ENCODE measurements at places on chromosomes 5 and 9.
A peak's percentile ranks its signal among the peaks of the same experiment; 100 is the strongest.

- DNase-seq = no peak
These were observed 173.2 kb downstream of the GNA14 start for GRCh38 chr9:77474936-77475335.

GRCh38 chr9:125142560-125143376 is 560 bp downstream of the SCAI start:
- no peak for DNase-seq

GRCh38 chr9:126459965-126460843 is 133.6 kb downstream of the MVB12B start:
- no peak for DNase-seq

- no peak for DNase-seq
These were observed 91.4 kb upstream of the ZNF462 start for GRCh38 chr9:106771608-106772007.

GRCh38 chr9:5364294-5365024 is 24.8 kb upstream of the RLN1 start:
- DNase-seq = peak; percentile 5

DNA sequence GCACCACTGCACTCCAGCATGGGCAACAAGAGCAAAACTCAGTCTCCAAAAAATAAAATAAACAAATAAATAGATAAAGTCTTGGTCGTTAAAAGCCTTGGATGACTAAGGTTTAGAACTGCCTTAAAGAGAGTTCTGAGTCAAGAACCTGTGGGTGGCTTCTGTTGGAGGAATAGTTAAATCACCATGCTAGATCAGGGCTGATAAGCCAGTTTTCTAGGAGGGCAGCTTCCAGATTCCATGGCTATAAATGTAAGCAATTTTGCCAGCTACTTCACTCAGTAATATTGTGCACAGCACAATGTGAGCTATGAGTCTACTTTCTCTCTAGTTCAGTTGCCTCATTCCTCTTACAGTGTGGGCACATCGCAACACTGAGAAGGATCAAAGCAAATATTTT is 242.1 kb upstream of the NUDT12 start:
- DNase-seq = no peak

DNA sequence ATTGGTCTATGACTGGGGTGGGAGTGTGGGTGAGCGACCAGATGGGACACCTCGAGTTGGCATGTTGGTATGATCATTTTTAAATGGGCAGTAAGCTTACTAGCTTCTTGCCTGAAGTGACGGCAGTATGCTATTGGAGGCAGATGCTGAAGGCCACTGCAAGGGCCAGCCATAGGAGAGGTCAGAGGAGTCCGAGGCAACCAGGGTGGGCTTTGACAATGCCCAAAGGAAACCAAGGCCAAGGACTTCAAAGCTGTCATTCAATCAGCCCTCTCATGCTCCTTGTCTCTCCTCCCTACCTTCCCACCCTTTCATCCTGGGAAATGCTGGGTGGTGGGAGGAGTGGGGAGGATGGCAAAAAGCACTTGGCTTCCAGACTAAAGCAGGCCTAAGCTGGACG is 57.1 kb upstream of the GLRX start:
- DNase-seq = no peak

- DNase-seq = no peak
These were observed 6.8 kb upstream of the SLC2A6 start for GRCh38 chr9:133485531-133486260.

- DNase-seq = no peak
These were observed 151.7 kb upstream of the HCN1 start for GRCh38 chr5:45847877-45848276.

DNA sequence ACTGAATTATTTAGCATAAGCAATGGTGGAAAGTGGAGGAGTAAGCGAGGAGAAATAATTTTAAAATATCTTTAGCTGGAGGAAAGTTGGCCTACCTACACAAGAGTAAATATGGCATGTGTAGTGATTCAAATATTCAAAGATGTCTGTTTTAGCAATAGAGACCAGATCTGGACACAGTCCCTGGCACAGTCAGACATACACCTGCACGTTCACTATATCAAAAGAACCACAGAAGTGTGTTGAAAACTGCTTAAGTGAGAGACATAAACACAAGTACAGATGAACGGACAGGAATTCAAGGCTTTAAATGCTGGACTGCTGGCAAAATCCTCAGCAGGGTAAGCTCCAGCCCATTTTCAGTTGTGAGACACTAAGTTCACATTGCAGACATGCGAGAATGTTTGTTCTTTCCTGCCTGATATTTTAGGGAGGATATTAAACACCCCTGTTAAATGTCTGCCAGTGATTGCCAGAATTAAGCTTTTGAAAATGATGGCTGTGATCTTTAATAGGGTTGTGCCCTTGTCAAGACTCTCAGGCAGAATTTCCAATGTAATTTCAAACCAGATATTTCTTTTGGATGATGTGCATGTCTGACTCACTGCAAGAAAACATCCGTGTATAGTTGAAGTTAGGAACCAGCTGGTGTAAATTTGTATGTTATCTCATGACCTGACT is 810.6 kb downstream of the TLE4 start:
- DNase-seq = peak; percentile 2

- DNase-seq = no peak
These were observed 63.5 kb upstream of the RAD23B start for GRCh38 chr9:107219486-107220077.

DNA sequence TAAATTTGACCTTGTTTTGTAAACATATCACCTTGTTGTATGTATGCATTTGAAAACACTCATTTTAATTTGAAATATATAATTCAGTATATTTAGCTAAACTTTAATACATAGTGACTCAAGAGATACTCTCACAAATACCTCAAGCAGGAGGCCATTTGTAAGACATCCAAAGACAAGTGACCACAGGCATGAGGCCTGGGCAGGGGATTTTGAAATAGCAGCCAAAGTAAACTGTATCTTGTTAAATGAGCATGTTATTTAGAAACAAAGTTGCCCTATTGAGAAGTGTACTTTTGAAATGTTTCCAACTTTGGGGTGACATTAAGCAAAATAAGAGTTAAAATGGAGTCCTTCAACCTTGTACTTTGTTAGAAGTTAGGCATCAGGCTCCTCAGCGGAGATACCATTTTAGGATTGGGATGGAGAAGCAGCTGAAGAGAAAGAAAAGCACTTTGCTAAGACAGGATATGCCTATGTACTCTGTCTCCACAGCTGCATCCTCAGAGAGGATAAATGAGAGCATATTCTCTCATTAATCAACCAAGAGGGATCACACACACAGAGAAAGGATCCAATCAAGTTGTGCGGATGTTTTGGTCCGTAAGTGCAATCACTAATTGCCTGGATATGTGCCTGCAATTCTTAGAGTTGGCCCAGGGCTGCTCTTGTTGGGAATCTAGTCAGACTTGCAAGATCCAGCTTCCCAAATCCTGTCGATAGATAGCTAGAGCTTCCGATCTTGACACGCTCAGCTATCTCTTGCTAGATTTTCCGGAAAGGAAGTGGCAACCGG is 157.5 kb upstream of the HAPLN1 start:
- DNase-seq = peak; percentile 51

DNA sequence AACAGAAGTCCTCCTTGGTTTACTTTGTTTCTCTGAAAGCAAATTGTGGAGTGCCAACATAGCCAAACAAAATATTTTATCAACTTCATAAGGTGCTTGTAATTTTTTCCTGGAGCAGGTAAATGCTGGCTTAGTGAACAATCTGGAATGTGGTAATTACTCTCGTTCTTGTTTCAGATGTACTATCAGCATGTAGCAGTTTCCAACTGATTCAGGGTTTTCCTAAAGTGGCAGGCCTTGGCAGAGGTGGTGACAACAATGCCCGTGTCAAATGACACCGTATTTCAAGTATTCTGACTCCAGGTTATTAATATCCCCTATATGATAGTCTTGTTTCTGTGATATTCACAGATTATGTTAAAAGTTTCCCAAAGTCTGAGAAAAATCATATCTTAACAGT is 1.2 kb downstream of the C9orf72 start:
- no peak for DNase-seq

DNA sequence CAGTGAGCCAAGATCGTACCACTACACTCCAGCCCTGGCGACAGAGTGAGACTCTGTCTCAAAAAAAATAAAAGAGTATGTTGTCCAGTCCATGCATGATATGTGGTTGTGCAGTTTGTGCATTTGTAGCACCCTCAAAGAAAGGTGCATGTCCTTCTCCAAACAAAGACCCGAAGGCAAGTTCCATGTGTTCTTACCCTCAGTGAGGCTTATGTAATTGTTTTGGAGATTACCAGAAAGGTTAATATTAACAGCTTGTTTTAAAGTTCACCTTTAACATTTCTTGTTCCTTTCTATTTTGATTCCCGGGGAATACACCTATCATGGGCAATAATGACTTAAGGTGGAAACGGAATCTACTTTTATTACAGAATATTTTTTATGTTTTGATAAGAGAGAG is 22.3 kb downstream of the KIAA1191 start:
- no peak for DNase-seq

DNA sequence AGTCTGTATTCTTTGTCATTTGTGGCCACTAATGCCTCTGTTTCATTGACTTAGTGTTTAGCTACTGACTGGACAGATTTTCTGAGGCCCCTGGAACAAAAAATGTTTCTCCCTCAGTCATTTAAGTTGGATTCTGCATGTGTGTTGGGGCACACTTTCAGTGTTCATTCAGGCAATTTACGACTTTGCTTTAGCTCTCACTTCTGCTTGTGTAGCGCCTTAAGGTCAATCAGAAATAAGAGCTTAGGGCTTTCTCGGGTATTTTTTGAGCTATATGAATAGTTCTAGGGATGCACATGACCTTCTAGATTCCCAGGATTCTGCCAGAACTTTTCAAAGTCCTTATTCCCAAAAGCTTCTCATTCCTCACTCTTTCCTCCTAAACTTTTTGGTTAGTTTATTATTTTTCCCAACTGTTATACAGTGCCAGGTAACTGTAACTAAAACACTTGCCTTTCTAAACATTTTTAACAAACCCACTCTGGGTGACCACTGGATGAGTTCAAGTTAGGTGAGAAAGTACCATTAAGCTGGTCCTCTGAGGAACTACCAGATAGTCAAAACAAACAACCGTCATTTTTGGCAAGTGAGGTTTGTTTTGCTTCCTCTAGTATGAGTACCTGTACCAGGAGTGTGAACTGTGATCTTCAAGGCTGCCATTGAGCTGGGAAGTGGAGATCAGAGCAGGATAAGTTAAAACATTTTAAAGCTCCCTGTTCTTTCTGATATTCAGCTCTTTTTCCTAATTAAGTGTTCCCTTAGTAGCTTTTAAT is 571.3 kb upstream of the TLE4 start:
- no peak for DNase-seq

GRCh38 chr5:140988100-140988499 is 21.8 kb downstream of the PCDHAC2 start:
- no peak for DNase-seq

DNA sequence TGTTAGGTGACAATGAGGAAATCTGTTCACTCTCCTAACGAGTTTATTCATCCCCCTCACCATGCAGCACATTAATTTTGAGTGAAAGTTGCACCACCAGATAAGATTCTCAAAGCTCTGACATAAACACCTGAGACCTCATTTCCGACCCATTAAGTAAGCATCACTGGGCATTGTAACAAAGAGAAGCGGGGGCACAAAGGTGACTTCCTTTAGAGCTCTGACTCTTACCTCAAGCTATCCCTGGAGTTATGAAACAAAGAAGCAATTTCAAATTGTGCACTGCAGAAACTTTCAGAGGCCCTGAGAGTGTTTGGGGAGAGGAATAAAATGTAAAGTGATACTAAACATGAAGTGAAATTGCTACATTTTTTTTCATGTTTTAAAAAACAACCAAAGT is 29.5 kb downstream of the C5orf15 start:
- no peak for DNase-seq

DNA sequence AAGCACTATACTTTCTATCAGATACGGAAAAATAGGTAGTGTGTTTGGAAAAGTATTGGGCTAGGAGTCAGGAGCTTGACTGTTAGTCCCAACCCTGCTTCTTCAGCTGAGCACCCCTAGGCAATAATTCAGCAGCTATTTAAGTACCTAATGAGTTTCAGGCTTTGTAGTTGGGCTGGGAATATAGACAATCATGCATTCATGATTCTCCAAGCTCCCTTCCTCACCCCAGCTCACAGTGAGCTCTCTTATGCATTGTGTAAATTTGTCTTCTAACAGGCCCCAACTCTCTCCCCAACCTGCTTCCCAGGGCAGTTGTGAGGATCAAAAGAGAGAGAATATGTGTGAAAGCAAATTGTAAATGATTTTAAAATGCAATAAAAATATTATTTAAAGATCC is 201.2 kb downstream of the MSX2 start:
- no peak for DNase-seq

DNA sequence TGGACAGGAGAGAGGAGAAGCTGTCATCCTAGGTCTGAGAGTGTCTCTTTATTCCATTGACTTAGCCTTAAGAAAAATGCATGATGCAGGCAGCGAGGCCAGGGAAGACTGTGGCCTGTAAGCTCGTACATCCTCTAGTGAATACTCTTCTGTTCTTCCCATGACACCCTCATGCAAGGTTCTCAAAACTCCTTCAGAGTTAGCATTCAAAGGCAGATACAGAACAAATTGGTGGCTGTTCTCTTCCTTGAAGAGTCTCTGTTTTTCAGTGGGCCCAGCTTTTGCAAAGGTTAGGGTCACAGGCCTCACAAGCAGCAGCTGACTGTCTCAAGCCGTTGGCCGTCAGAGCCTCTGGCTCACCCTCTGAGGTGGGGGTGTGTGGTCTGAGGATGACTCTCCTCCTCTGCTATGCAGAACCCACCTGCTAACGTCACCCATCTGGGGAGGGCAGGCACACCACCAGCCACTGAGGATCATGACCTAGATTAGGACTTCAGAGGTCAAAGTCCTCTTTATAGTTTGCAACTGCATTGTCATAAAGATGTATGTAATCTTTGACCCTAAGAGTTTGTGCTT is 15.1 kb downstream of the ADCY2 start:
- no peak for DNase-seq

DNA sequence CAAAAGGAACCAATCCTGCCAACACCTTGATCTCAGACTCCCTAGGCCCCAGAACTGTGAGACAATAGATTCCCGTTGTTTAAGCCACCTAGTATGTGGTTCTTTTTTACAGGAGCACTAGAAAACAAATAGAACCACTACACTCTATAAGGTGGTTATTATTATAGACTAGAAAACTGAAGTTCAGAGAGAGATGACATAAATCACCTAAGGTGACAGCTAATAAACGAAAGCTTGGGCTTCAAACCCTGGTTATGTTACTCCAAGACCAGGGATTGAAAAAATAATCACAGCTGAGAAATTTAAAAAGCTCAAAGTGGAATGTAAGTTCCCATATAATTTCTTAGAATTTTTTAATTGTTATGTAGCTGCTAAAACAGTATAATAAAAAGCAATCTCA is 716.2 kb upstream of the DMAC1 start:
- DNase-seq = no peak

- DNase-seq = no peak
These were observed 17.2 kb downstream of the TRIM14 start for GRCh38 chr9:98101868-98102273.

Data from fibroblast of skin of back (primary cell).